Glutamatergic neuron (in vitro differentiated cells): ENCODE measurements at places on chromosomes 4 and X. TPM values are rescaled to one million over a fixed set of nuclear protein-coding genes. Genes with fewer than 3 reads are reported as not detected.

Gene PABPC1L2A
- total RNA-seq = 1.5 TPM

Gene HMX1
- 1.7 TPM for total RNA-seq

Gene RAB33A
- 13.3 TPM for total RNA-seq

Gene FAM9C
- total RNA-seq = not detected

Gene MYOZ2
- total RNA-seq = not detected

Gene SLC49A3
- not detected for total RNA-seq

Gene ARMCX2
- 50.1 TPM for total RNA-seq

Gene GPR78
- total RNA-seq = 0.17 TPM

Gene MAGEE2
- not detected for total RNA-seq

Gene ZXDA
- 3.4 TPM for total RNA-seq

Gene SMIM10
- total RNA-seq = not detected

Gene CPLX1
- total RNA-seq = 115 TPM

Gene LONRF3
- 0.29 TPM for total RNA-seq

GRCh38 chrX:16444353-16444752, 205.6 kb upstream of the S100G start:
- peak; percentile 24 for DNase-seq

DNA sequence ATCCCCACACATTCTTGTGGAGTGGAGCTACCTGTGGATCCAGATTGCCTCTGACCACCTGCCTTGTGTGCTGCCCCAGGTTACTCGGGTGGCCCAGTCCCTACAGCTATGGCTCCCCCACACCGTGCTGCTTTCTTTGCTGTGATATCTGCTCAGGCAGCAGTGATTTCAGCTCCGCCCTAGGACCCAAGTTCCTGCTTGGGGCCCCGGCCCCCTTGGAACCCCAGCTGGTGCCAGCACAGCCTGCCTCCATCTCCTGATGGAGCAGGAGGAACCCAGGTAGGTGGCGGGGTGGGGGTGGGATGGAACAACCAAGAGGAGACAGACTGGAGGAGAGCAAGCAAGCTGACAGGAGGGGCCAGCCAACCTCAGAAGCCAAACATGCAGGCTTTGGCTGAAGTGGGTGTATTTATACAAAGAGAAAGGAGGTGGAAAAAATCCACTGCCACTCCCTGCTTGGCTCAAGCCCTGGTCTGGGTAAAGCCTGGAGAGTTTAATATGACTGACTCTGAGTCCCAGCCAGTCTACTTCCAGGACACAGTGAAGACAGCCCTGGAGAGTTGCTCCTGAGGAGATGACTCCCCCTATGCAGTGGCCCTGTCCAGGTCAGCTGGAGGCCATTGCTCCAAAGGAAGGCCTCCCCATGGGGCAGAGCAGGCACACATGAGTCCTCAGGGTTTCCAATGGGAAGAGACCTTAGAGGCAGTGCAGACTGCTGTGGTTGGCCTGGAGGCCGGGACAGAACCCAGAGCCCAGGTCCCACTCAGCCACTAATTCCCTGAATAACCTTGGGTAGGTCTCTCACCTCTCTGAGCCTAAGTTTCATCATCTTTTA, 197.1 kb upstream of the MAMLD1 start:
- DNase-seq = no peak

DNA sequence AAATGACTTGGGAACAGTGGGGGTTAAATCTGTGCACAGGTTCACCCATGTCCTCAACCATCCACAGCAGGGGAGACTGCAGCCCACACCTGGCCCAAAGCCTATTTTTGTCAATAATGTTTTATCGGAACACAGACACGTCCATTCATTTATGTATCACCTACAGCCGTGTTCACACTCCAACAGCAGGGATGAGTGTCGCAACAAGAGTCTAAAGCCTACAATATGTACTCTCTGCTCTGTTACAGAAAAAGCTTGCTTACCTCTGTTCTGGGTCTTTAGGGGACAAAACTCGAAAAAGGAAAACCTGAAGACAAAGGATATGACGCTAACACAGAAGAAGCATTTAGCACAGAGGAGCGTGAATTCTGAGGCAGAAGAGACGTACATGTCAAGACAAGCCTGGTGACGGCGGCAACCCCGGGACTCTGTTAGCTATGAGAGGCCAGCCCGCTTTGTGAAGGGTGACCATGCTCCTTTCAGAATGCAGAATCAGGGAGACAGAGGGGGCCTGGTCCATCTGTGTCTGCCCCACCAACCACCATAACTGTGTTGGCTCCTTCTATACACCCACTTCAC, 45.5 kb downstream of the AFAP1 start:
- no peak for DNase-seq

DNA sequence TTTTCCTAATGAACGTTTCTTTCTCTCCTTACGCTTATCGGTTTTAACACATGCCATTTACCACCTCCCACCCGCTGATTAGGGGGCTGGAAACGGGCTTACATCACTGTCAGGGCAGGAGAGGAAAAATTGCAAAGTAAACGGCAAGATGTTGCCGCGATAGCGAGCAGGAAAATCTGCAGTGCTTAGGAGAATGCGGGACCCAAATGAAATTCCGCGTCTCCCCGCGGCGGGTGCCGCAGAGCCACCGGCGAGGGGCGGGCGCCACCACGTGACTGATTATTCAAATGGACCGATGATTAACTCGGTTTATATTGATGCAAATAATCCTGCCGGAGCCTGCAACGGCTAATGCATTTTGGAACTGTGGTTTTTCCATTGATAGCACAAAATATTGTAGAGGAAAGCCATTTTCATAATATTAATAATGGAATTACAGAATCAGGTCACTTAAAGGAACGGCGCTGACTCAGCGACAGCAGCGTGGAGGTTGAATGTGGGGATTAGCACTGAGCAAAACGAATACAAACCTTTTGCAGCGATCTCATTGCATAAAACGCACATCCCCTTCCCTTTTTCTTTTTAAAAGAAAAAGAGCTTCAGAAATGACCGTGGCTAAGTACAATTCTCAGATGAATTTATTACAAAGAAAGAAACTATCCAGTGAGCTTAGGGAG, 224.2 kb downstream of the STIM2 start:
- DNase-seq = peak; percentile 77

DNA sequence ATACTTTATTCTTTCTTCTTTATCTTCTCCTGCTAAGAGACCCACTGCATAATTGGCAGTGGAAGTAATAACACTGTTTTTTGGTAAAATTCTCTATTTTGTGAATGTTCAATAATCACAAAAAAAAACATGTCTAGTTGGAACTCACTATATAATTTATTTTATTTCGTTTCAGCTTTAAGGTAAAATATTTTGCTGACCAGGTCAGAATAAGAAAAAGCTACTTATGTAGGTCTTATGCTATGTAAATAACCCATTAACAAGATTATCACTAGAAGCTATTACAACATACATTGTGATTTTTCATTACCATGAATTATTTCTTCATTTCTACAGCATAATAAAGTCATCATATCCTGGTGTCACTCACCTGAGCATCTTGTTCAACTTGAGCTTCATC, 19.3 kb downstream of the ANXA5 start:
- no peak for DNase-seq

DNA sequence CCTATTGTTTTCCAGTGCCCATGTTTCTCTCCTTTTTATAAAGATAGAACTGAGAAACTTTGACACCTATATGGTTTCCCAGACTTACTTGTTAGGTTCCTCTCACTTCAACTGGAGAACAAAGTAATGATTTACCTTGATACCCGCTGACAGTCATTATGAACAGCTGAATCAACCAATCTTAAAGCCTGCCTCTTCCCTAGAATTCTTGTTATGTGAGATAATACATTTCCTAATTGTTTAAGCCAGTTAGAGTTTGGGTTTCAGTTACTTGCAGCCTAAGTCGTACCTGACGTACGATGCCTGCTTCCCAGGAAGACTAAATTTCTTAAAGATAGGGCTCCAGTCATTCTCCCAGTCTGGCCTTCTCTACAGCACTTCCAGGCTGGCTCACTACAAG, 97.3 kb downstream of the SHROOM4 start:
- no peak for DNase-seq

DNA sequence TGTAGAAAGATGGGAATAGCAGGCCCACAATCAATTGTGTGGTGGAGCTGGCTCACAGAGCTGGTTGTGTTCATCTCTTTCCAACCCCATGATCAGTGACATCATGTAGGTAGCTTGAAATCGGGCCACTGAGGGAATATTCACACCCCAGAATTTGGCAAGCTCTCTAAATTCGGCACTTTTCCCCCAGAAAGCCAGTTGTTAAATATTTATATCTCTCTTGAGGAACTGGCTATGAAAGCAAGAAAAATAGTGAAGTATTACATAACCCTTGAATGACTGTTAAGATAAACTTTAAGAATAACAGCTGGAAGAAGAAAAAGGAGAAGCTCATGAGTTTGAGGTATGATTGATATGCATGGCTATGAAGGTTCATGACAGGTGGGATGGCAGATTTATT, 38.9 kb downstream of the GPRIN3 start:
- no peak for DNase-seq

GRCh38 chr4:159697322-159698283, 594.7 kb downstream of the RAPGEF2 start:
- no peak for DNase-seq

DNA sequence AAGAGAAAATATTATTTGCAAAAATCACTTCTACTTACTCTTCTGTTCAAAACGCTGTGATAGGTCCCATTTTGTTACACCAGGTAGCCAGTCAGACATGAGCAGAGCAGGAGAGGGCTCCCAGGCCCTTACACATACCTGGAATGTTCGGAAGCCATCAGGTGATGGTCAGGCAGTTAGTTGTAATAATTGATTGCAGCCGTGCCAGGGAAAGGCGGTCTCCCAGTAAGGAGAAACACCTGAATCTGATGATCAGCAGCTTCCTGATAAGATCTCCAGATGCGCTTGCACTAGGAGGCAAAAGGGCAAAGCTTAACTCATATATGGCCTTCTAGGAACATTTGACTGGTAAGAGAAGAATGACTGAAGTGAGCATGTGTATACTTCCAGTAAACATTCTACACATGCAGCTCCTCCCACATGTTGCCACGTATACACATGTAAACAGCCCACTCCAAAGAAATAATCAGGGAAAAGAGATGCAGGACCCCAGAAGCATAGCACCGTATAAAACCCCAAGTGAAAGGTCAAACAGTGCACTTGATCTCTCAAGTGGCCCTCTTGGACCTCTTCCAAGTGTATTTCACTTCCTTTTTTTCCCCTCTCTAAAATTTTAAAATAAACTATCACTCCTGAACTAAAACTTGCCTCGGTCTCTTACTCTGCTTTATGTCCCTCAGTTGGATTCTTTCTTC, 1338.0 kb downstream of the FSTL5 start:
- DNase-seq = no peak

DNA sequence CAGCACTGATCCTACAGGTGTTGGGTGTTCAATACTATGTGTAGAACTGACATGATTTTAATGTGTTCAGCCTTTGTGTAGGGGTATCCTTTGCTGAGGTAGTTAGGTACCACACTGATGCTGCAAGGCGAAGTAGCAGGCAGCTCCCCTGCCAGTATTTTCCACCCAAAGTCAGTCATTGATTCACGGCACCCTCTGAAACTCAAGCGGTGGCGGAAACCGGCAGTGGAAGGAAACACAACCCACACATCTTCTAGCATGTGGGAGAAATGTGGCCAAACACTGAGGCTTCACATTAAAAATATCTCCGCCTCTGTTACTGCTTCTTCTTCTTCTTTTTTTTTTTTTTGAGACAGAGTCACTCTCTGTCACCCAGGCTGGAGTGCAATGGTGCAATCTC, 126.3 kb downstream of the AASDH start:
- DNase-seq = no peak

GRCh38 chrX:51747671-51748070, 4.4 kb downstream of the GSPT2 start:
- DNase-seq = no peak

DNA sequence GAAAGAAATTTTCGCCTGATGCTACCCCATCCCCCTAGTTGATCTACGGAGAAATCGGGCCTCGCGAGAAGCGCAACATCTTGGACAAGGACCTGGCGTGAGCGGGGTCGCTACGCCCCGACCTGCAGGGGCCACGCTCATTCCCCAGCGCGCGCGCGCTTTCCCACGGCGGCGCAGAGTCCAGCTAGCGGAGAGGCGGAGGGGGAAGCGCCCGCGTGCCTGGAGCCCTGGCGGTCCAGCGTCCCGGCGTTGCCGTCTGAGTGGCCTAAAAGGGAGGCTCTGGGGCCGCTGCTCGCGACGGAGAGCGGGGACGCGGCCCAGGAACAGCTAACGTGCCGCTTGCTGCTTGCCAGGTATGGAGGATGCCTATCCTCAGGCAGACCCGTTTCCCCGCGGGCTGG, 6.0 kb upstream of the SOX3 start:
- DNase-seq = no peak

DNA sequence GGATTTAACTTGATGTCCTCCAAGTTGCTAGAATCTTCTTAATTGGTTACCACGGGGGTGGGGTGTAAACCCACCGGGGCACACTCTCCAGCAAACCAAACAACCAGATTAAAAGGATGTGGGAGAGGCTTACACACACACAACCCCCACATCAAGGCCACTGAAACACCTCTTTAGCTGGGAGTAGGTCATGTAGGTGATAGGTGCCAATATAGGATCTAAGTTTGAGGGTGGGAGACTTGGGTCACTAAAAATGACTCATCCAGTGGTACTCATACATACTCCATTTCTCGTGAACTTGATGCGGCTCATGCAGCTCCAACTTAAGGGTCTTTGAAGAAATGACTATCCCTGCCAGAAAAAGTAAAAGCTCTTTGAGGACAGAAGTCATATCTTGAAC, 20.5 kb upstream of the CD40LG start:
- no peak for DNase-seq

GRCh38 chrX:95662200-95662599, 1022.4 kb upstream of the DIAPH2 start:
- DNase-seq = no peak

DNA sequence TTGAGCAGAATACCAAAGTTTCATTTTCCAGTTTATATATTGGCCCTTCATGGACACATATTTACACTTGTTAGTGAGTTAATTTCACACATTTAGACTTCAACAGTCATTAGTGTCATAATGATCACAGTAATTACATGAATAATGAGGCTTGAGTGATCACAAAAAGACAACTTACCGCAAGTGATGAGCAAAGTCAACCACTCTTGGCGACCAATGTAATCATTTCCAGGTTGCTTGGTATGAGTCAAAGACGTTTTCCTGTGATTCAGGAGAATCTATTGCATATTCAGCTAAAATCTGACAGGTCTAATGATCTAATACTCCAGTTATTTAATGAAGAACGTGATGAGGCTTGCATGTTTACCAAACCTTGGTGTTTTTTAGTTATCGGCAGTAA, 407.9 kb upstream of the TENM3 start:
- DNase-seq = no peak

DNA sequence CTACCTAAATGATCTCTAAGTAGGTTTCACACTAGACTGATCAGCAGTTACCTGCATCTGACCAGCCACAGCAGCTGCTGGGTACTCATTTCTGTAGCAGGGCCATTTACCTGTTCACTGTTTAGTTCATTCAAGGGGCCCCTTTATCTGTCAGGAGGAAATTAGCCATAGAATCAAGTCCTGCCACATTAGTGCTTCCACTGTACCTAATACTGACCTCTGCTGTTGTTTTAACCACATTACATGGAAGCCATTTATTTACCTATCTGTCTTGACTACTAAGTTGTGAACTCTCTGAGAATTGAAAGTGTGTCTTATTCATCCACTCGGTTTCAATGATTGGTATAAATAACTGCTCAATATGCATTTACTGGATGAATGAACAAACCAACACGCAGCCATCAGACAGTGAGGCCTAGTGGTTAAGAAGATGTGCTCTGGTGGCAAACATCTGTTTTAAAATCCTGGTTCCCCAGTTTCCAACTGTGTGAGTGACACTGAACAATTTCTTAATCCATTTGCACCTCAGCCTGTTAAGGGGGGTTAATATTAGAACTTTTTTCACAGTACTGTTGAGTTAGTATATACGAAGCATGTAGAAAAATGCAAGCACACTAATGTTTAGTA, 30.0 kb upstream of the ANXA5 start:
- DNase-seq = no peak

- no peak for DNase-seq
Measured at GRCh38 chr4:185654311-185654710, 119.0 kb upstream of the PDLIM3 start.
